ENCODE measurements at places on chromosomes 7 and 10.

- DNase-seq, result no peak
These were observed 8.2 kb upstream of the FEZF1 start for GRCh38 chr7:122312789-122313188.

DNA sequence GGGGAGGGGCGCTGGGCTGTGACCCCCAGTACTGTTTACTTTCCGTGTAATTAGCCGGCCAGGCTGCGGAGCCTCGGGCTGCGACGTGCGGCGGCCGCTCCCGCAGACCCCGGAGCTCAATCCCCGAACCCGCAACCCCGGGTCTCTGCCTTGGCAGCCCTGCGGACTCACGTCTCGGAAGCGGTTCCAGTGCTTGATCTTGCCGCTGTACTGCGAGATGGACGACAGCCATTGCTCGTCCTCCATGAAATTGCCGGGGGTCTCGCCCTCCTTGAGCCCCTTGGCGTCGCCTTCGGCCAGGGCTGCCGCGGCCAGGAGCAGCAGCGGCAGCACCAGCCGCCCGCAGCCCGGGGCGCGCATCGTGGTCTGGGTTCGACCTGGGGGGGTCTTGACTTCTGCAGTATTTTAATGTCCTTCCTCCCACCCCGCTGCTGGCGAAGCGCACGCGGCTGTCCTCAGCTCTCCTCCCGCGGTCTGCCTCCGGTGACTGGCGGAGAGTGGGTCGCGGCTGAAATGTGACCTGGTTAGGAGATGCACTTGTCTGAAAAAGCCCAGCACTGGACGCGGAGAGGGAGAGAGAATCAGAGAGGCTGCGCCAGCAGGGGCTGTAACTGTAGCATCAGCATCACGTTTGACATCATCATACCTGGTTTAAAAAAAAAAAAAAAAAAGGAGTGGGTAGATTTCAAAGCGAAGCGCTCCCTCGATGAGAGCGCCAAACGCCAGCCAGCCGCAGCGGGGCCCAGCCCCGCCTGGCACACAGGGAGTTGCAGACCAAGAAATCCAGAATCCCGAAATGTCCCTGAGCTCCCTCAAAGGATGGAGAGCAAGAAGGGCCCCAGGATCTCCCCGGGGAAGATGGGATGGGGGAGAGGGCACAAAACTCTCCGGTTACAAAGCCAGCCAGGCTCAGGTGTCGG, at the start of gene SPOCK2:
Gene SPOCK2 (minus strand): TSS at position 583 of the 920 bp plus-strand sequence. CDS start 223 bp downstream, at position 360.
- no peak for DNase-seq

DNA sequence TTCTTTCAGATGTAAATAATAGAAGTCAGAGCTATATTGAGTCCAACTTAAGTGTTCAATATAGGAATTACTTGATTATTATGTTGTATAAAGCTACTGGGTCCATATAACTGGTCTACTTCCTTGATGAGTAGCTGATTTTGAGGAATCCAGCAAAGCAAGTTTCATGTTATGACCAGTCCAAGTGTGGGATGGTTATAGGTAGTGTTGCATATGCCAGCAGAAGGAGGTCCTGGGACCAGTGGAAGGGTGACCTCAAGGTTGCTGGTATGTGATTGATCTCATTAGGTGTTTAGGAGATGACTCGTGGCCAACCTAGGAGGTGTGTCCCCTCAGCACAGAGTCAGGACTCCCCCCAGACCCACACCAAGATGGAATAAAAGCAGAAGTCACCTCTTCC, 551.5 kb downstream of the KCNMA1 start:
- DNase-seq, result no peak

DNA sequence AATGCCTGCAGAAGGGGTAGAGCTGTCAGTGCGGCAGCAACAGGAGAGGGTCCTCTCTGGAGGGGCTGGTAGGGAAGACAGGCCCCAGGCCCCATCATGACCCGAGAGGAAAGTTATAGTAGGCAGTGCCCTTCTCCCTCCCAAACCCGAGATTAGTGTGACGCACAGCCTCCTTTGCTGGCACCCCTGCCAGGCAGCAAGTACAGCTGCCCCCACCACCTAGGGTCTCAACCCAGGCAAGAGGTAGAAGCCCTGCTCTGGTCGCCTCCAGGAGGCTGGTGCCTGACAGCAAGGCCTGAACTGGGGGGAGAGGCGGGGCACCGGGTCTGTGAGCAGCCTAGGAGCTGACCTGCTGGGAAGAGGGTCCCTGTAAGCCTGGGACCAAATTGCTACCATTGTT, 15.5 kb downstream of the LOXL4 start:
- DNase-seq, result no peak

DNA sequence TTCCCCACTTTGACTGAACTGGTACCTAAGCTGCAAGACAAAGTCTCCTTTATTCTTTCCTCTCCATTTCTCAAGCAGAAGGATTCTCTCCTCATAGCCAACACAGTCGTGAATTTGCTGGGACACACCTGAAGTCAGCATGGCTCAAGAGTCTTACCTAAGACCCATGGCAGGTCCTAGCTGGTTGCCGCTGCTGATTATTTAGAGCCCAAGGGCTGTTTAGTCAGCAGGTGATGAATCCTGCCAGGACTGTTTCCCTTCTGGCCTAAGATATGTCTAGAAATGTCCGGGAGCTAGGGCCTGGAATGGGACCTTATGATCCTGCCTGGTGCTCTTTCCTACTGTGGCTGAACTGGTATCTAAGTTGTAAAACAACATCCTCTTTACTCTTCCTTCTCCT, 82.8 kb downstream of the AHCYL2 start:
- no peak for DNase-seq

- peak; percentile 11 for DNase-seq
These were observed 3.2 kb downstream of the HHEX start for GRCh38 chr10:92692697-92693533.

DNA sequence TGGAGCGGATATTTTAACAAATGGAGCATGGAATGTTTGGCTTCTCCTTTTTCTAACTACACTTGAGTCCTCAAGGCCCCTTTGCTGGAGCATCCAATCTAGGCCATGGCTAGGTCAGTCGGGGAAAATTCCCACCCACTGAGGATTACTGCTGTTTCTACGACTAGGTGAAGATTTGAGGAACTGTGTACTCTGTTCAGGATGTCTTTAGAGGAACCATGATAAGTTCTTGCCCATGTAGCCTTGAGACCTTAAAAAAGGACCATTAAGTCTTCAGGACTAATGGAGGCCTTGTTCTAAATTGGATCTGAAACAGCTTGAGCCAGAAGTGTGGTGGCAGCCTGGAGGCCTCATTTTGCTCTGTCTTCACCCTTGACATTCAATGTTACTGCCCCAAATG, 6.2 kb downstream of the AGK start:
- DNase-seq, result no peak

DNA sequence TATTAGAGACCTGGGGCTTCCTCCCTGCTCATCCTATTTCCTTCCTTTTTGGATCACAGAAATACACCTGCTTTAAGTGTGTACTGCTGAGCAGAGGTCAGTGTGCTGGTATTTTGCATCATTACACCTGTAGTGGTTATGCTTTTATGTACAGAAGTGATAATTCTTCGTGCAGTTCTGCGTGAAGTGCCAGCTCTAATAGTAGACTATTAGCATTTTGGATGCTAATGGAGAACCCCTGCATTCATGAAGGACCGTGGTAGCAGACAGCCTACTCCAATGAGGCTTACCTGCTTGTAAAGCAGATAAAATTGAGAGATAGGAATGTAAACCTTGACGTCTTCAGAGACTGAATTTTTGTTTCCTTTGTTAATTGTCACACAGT, 114.3 kb downstream of the CDK14 start:
- DNase-seq, result no peak

DNA sequence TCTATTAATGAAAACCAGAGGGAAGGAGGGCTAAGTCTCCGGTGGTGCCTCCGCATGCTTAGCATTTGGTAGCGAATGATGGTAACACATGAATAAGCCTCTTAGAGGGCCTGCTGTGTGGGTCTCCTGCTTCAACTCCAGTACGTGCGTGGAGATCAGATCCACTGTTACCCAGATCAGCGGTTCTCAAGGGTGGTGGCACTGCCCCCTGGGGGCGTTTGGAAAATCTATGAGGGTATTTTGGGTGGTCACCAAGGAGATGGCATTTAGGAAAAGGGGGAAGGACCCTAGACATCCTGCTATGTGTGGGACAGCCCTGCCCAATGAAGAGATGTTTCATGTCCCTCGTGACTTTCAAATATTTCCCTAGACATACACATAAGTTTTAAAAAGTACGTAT, 57.1 kb upstream of the TM9SF3 start:
- DNase-seq, result no peak

Data from LNCaP clone FGC (cell line).